Amniotic epithelial cell (primary cell): ENCODE measurements at places on chromosomes 4 and X.

DNA sequence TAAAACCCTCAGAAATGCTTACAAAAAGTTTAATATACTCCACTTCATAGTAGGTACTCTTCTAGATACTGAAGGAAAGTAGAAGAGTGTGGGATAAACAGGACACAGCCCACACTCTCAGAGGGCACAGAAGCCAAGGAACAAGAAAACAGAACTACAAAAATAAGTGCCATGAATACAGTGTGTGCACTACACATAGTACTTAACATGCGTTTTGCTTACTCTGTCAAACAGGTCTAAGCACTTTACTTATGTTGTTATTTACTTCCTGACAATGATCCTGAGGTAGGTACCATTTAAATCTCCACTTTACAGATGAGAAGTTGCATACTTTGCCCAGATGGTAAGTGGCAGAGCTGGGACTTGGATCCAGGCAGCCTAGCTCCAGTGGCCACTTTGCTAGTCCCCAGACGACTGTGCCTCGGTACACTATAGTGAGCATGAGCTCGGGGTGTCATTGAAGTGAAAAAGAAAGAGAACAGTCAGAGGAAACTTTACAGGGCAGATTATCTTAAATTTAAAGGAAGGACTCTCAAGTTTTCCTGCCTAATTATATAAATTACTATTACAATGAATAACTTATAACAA, 120.3 kb downstream of the BANK1 start:
- no peak for DNase-seq

DNA sequence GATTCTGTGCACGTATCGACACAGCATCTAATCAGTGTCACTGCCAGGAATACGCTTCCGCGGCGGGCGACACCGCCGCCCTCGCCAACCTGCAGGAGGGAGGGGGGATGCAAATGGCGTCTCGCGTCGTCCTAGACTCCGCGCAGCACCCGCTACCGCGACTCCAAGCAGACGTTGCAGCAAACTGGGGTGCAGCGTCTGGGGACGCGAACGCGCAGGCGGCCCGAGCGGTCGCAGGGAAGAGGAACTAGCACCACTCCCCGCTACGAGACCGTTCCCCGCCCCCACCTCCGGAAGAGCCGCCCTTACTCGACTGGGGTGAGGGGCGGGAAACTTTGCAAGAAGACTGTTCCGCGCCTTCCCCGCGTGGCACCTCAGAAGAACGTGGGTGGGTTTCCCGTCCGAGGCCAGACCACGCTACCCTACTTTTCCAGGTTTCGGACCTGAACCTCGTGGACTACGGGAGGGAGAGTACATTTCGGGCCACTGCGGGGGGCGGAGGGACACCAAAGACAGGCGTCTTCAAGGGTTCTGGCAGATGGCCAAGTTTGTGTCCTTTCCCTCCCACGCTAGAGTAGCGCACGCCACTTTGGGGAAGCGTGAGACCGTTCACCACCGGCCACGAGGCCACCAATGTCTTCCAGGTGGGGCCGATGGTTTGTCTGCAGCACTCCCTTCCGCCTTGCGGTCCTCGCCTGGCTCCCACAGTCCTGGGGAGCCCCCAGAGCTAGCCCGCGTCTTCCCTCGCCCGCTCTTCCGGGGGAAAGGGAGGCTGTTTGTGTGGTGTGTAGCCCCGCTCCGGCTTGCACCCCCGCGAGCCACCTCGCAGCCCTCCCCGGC, 78.0 kb upstream of the BCOR start:
- peak; percentile 58 for DNase-seq

GRCh38 chr4:2394528-2394927, 23.9 kb downstream of the ZFYVE28 start:
- no peak for DNase-seq

GRCh38 chrX:123884809-123885408, 25.1 kb downstream of the XIAP start:
- peak; percentile 58 for DNase-seq
